ENCODE measurements at places on chromosomes 6 and 20. TPM values are rescaled to one million over a fixed set of nuclear protein-coding genes. Genes with fewer than 3 reads are reported as not detected.

Gene PDYN
- not detected for total RNA-seq

Gene KCNS1
- not detected for total RNA-seq

Gene IMPG1
- not detected for total RNA-seq

Gene CCM2L
- not detected for total RNA-seq

Gene WFDC2
- total RNA-seq, result not detected

Gene RBPJL
- not detected for total RNA-seq

Gene OR5V1
- not detected for total RNA-seq

Gene SLCO4A1
- 34.8 TPM for total RNA-seq

Gene MCHR2
- not detected for total RNA-seq

Gene POU3F2
- 0.93 TPM for total RNA-seq

Gene NUDT3
- 12.8 TPM for total RNA-seq

Gene EIF6
- total RNA-seq, result 230 TPM

Gene ABCF1
- 45.7 TPM for total RNA-seq

Gene EDN3
- not detected for total RNA-seq

Gene GNAS-AS1
- 1.8 TPM for total RNA-seq

Gene BPIFB1
- not detected for total RNA-seq

Gene DUSP15
- total RNA-seq, result 2.5 TPM

Gene SLC22A16
- not detected for total RNA-seq

Gene OR2J1
- not detected for total RNA-seq

Gene LPA
- not detected for total RNA-seq

Gene ZHX3
- total RNA-seq, result 14.0 TPM

Gene ARFGEF3
- 3.5 TPM for total RNA-seq

Gene ETV7
- 0.24 TPM for total RNA-seq

Gene RRAGD
- total RNA-seq, result 33.5 TPM

Gene NFYA
- total RNA-seq, result 12.9 TPM

Data from A172 (cell line).